ENCODE measurements at places on chromosomes 16 and 17.

GRCh38 chr16:21646091-21646490, 6.3 kb downstream of the IGSF6 start:
- DNase-seq, result no peak

DNA sequence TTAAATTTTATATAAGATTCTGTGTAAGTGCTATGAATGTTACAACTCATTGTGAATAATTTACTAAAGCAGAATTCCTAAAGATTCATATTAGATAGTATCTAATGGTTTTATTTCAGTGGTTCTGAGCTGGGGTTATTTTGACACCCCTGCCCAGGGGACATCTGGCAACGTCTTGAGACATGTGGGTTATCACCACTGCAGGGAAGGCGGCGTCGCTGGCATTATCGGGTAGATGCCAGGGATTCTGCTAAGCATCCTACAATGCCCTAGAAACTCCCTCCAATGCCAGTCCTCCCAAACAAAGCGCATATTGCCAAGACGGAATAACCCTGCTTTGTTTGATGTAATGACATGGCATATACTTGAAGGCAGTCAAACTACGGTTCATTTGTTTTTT, 372.3 kb upstream of the ZFHX3 start:
- no peak for DNase-seq

GRCh38 chr17:34645594-34645993, 66.2 kb downstream of the TMEM132E start:
- no peak for DNase-seq

GRCh38 chr16:78939597-78939996, 660.9 kb downstream of the MAF start:
- DNase-seq, result no peak

DNA sequence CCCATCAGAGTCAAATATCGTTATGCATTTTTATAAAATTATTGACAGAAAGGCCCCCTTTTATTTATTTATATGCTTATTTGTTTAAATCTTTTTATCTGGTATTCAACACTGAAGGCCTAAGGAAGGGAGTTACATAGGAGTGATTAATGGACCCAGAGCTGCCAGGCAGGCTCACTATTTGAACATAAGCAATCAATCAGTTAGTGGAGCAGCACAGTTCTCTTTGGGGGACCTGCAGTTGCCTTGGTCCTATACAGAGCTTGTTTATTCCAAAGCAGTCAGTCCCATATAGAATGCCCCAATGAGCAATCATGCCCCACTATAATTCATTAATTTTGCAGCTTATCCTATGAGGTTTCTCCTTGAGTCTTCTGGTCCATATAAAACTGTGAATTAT, 389.4 kb upstream of the GOT2 start:
- DNase-seq, result no peak

DNA sequence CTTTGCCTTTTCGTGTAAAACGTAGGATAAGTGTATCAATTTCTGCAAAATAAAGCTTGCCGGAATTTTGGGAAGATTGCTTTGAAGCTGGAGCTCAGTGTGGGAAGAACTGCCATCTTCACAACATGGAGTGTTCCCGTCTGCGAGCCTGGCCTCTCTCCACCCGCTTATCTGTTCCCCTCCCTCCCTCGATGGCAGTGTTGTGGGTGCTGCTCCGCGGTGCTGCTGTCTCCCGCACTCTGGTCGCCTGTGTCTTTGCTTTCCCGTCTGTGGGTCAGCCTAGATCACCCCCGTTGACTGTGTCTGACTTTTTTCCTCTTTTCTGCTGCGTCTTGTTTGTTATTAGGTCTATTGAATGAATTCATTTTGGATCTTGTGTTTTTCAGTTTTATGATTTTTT, 17.0 kb downstream of the ACSF3 start:
- no peak for DNase-seq

- no peak for DNase-seq
Measured at GRCh38 chr17:42512733-42513251, 23.2 kb upstream of the NAGLU start.

DNA sequence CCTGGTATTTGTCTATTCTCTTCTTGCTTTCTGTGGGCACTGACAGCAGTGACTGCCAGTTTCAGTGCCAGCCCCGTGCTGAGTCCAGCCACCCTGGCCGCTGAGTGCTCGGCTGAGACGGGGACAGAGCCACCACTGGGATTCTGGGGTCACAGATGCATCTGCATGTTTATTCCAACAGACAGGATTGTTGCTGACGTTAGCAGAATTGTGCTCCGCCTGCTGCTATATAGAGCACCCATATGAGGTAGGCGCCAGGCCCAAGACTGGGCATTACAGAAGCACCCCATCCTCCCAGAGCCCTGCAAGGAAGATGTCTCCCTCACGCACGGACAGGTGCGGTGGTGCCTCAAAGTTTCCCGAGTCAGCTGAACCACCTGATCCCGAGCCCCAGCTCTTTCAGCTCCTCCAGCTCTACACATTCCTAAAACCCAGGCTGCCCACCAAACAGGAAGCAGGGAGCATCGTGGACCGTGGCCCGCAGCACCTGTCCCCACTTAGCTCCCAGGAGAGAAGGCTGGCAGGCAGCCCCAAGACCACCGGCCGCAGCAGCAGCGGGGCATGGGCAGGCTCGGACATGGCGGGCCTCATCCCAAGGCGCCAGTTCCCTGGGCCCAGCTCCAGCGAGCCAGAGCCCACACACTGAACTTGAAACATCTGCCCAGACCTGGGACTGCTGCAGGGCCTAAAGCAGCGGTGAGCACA, 44.9 kb upstream of the RASD1 start:
- no peak for DNase-seq

DNA sequence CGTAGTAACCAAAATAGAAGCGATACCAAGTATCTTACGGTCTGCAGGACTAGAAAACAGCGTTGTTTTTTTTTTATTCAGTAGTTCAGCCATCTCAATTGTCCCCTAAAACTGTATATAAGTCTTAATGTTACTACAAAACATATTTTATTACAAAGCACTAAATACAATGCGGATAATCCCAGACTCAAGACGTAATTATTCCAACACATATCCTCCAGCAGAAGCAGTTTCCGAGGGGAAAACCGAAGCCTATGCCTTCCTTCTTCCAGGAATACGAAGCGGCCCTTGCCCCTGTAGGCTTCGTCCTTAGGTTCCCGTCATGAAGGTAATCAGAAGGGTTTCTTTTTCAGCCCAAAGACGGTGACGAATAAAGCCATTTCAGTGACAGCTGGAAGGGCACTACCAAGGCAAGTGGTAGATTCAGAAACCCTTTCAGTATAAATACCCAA, 2.3 kb downstream of the TMEM107 start:
- no peak for DNase-seq

- DNase-seq, result no peak
Measured at GRCh38 chr17:41434415-41434814, 6.4 kb downstream of the KRT38 start.

GRCh38 chr16:30581457-30581856, 4.0 kb downstream of the ZNF785 start:
- DNase-seq, result no peak

DNA sequence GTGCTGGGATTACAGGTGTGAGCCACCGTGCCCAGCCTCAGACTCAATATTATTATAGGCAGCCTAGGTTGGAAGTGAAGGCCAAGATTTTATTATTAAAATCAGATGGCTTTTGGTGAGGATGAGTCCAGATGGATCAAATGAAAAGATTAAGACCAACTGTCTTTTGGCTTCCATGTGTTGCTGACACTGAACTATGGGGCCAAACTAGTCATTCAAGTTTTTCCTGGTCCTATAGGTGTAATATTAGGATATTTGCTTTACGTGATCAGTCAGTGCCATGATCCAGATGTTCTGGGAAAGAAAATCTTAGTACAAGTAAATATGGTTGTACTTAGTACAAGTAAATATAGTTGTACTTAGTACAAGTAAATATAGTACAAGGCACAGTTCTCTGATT, 140.6 kb downstream of the MAP2K6 start:
- no peak for DNase-seq

DNA sequence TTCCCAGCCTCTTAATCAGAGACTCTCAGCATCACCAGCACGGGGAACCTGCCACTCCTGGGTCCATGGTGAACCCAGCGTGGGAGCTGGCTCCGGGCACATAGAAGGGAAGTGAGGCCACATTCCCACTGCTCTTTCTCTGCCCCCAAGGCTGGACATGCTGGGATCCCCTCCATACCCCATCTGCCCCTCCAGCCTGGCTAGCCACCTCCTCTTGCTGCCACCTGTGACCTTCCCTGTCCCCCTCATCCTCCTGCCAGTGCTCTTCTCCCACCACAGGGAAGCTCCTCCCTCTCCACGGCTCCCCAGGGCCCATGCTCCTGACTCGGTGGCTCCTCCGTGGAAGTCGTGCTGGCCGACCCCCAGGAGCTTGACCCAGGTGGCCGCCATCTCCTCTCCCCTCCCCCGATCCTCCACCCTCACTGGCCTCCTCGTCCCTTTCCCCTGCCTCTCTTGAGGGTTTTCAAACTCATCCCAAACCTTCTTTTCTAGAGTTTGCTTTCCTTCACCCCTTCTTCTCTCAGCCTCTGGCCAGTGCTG, 139.1 kb upstream of the CHMP6 start:
- no peak for DNase-seq

- no peak for DNase-seq
Measured at GRCh38 chr16:79110242-79110641, 490.3 kb downstream of the MAF start.

DNA sequence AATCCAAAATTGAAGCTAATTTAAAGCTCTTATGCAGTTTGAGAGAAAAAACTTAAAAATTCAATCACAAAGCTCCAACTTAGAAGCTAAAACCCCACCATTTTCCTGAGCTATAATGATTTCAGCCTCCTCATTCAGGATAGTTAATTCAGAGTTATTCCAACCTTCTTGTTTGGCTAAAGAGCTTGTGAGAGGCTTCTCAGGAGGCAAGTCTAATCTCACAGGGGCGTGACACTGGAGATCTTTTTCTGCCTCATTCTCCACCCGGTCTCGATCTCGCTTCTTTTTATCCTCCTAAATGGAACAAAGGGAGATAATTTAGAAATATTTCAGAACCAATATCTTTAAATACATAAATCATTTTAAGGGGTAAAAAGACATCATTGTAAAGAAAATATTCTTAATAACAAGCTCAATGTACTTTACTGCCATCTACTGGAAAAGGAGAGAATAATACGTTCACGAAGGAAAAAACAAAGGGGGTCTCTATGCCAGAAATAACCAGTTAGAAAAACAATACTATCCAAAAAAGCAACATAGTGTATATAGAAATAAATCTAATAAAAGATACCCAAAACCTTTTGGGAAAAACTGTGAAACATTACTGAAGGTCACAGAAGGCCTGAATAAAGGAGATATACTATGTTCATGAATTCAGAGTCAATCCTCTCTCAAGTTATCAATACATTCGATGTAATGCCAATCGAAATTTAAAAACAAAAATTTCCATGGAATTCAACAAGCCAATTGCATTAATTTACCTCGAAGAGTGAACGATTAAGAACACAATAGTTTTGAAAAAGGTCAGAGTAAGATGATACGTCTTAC, 13.9 kb downstream of the BRD7 start:
- no peak for DNase-seq

DNA sequence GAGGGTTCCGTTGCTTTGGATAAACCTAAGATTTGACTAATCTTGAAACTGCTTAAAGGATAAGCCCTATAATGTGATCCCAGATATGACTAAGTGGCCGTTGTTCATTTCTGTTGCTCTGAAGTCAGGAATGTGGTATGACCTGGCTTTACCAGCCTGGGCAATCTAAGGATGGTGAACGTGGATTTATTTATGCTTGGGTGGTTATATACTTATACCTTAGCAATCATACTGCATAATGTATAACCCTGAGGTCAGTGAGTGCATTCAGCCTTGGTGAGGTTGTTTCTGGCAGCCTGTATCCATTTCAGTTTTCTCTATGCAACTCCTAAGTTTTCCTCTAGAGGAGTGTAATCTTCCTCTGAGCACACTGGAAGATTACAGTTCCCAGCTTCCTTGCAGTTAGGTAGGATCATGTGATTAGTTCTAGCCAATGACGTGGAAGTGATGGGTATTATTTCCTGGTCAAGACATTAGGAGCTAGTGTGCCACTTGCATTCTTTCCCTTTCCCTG, 41.9 kb downstream of the FTO start:
- DNase-seq, result no peak

DNA sequence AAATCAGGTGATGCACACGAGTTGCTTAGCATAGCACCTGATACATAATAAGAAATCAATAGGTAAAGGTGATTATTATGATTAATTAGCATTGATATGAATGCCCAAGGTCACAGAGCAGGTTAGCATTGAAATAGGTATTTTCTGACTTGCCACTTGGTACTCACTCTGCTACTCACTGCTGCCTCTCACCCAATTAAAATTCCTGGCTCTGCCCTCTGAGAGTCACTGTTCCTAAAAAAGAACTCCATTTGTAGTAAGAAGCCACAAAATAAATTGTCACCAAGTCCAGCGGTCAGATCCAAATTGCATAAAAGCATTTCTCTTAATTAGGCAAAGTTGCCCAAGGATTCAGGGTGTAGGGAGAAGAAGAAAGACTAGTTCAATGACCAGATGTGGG, 8.9 kb upstream of the GRIN2A start:
- DNase-seq, result no peak

- DNase-seq, result no peak
Measured at GRCh38 chr17:79914813-79915740, 75.8 kb upstream of the CBX4 start.

GRCh38 chr16:54932737-54933254, 2.1 kb downstream of the IRX5 start:
- DNase-seq, result no peak

GRCh38 chr16:117379-118365, 20.8 kb downstream of the NPRL3 start:
- no peak for DNase-seq

GRCh38 chr17:49565948-49566491, 9.7 kb upstream of the NXPH3 start:
- DNase-seq, result no peak

Measured in epithelial cell of prostate (primary cell).